Lower lobe of right lung (tissue), 2 donors: ENCODE measurements at places on chromosomes 5 and 9.
A peak's percentile ranks its signal among the peaks of the same experiment; 100 is the strongest.

DNA sequence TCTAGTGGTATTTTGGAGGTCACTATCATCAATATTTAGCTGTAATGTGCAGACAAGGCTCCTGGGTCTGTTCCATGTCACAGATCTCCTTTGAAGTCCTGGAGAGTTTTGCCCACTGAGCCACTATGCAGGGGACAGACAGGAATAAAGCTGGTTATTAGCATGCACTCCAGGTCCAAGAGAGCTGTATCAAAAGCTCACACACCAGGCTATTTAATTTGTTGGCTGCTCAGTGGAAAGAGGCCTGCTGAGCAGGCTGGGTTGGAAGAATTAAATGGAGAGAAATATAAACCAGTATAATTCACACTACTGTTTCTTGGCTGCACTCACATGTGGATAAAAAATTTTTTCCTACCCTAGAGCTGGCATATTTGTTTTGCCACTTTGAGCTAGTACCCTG lies 113.8 kb upstream of the TAF11L2 start:
- no peak for DNase-seq

DNA sequence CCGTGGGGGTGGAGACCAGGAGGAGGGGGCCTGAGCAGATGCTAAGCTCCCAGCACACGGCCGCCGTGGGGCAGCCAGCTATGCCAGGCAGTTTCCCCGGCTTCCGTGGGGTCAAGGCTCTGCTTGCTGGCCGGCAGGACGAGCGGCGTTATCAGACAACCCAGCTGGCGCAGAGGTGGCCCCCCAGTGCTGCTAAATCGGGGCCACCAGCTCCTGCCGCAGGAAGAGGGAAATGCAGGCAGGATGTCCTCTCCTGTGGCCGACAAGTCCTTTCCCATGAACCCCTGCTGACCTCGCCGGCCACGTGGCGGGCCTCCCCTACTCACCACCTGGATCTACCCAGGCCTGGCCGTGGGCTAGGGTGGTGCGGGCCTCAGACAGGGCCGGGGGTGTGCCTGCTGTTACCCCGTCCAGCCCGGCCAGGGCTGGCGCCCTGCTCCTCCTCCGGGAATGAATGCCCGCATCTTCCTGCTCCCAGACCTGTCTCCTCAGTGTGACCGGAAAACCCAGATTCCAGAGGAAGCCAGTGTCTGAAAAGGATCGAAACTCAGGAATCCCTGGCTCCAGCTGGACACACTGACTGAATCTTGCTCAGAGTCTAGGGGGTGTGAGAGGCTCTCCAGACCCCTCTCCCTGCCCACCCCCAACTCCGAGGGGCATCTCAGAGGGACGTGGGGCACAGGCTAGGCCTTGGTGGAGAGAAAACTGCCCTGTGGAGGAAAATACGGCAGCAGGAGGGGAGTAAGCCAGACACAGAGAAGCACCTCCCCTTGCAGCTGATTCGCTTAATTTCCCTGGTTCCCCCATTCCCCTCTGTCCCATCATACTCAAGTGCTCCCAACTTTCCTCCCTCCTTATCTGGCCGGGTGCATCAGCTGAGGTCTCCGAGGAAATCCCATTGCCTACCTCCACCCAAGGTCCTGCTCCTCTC lies 3.9 kb downstream of the FLT4 start:
- no peak for DNase-seq

DNA sequence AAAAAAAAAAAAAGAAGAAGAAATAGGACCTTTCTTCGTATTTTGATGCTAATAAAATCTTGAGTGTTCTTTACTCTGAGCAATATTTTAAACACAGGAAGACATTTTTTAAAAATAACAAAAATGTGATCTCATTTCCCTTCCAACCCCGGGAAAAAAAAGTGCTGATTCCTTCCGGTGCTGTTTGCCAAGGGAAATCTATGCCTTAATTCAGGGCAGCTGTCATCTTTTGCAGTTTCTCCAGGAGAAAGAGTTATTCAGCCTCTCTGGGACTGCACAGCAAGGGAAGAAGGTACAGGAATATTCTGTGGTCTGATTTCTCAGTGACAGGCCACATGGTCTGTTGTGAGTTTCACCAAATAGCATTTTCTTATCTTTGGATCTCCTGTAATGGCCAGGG lies 291.9 kb upstream of the IRX1 start:
- no peak for DNase-seq

DNA sequence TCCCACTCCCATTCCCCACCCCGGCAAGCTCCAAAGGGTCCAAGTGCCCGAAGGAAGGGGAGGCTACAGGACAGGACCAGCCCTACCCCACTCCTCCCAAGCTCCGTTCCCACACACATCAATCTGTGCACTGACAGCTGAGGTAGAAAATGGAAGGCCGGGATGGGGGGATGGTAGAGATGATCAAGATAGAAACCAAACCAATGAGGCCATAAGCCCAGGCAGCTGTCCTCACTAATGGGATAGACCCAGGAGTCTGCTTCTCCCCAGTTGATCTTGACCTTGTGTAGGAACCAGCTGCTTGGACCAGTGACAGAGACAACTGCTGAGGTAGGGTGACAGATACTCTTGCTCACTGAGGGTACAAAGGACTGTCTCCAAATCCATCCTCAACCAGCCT lies 38.6 kb downstream of the B4GALT1 start:
- no peak for DNase-seq

DNA sequence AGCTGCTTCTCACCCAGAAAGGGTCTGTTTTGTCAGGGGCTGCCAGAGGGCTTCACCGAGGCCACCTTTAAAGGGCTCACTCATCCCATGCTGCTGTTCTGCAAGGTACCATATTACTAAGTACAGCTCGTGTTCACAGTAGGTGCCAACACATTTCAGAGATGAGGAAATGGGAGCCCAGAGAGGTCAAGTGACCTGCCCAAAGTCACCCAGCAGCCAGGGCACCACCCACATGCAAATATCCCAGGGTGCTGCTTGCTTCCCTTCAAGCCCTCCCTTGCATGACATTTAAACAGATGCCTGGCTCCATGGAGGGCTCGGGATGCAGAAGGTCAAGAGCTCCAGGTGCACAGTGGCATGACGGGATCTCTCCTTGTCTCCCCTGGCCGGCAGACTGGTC lies 123.5 kb upstream of the SARDH start:
- DNase-seq: no peak

GRCh38 chr5:139251281-139251687 lies 42.3 kb upstream of the MATR3 start:
- no peak for DNase-seq

- DNase-seq: no peak
Measured at GRCh38 chr9:129812385-129812784, 9.4 kb downstream of the TOR1B start.

DNA sequence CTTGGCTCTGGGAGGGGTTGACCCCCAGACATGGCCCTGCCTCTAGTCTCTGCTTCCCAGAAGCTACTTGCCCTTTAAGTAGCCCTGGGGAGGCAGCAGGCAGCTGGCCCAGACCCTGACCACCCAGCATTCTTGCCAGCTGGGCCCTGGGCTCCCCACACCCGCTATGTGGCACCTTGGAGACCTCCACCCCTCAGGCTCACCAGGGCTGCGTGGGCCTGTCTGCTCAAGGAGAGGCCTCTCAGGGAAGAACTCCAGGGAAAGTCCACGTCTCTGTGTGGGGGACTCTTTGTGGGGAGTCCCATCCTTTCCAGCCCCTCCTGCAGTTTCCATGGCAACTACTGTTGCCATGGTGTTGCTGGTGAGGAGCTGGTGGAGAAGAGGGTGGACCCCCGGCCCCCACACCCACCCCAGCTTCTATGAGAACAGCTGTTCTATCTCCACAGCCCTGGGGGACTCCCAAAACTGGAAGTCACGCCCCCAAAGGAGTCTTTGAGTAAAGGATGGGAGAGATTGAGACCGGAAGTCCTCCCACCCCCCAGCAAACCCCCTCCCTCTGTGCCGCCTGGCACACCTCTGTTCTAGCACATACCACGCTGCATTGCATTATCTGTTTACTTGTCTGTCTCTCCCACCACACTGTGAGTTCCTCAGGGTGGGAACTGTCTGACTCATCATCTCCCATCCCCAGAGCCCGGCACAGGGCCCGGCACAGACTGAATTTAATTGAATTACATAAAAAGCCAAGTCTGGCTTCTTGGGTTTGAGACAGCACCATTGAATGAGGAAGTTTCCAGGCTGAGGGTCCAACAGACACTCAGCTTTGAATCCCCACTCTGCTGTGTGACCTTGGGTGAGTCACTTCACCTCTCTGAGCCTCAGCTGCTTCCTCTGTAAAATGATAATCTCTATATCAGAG lies 12.6 kb downstream of the DNM1 start:
- no peak for DNase-seq

DNA sequence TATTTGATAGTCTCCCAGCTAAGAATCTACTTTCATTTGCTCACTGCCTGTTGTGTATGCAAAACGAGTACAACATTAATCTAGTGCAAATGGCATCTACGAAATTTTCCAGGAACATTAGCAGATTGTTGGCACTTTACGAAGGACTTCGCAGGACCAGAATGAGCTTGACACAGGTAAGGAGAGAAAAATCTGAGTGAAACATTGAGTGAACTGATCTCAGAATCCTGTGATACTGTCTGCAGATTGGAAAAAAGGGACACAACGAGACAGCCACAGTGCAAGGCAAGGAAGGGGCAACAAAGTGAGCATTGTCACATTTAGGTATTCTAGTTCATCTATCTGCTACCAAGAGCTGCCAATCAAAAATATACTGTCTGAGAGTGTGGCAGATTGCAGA lies 350.5 kb downstream of the ZNF608 start:
- DNase-seq: no peak

GRCh38 chr5:39461007-39461682 lies 36.4 kb upstream of the DAB2 start:
- peak; percentile 41 for DNase-seq

DNA sequence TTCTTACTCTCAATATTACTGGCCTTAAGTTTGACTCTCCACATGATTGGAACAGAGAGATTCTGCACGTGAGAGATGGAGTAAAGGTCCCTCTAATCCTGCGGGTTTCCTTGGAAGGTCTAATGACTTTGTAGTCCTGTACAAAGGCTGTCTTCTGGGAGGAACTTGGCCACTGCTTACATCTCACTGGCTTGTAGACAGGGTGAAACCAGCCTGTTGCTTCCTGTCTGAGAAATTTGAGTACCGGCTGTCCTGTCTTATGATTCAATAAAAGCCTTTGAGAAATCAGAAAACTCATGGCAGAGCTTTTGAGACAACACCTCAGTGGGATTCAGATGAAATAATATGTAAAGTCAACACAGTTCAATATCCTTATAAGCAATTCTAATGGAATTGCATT lies 43.0 kb downstream of the IL31RA start:
- no peak for DNase-seq

- DNase-seq: no peak
Measured at GRCh38 chr5:124157320-124157719, 589.1 kb downstream of the ZNF608 start.

- no peak for DNase-seq
Measured at GRCh38 chr5:76104027-76104426, 20.8 kb downstream of the SV2C start.

- DNase-seq: no peak
Measured at GRCh38 chr9:96140296-96141127, 161.5 kb downstream of the HSD17B3 start.

DNA sequence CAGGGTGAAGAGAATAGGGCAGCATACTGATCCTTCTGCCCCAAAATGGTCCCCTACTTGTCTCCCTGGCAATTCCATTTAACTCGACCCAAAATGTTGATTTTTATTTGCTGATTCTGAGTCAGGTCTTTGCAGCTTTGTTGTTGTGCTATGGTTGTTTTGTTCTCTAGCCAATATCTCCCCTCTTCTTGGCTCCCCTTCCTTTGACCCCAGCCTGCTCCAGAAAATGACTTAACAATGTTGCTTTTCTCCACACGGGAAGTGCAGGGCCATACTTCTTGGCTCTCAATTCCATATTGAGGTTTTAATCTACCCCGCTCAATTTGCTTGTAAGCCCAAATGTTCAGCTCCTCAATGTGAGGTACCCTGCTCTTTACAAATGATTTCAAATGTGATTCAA lies 330.0 kb downstream of the RASEF start:
- no peak for DNase-seq

DNA sequence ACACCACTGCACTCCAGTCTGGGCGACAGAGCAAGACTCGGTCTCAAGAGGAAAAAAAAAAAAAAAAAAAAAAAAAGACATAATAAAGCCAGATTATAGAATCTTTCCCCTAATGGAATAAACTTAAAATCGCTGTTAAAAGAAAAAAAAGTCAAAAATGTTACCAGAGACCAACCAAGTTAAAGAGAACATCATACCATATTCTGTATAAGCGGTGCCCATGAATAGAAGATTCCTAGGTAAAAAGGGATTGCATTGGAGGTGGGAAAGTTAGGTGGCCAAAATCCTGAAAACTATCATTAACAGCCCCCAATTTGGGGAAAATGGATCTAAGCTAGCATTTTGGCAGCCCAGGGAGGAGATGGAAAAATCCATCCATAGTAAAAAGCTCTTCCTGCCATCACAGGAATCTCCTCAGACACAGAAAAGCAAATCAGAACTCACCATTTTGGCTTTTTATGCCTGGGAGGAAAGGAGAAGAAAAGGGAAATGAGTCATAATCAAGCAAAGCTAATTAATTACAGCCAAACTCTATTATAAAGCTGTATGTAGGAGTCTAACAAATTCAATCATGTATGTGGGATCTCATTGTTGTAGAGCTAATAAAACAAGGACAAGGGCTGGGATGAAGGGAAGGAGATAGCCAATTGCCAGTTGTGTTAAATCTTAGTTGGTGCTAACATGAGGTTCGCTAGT lies 363.8 kb downstream of the ARL15 start:
- DNase-seq: no peak

DNA sequence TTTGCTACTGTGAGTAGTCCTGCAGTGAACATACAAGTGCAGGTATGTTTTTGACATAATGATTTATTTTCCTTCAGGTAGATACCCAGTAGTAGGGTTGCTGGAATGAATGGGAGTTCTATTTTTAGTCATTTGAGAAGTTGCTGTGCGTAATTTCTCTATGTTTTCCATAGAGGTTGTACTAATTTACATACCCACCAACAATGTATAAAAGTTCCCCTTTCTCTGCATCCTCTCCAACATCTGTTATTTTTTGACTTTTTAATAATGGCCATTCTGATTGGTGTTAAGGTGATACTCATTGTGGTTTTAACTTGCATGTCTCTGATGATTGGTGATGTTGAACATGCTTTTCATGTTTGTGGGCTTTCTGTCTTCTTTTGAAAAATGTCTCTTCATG lies 64.7 kb upstream of the CTSL start:
- no peak for DNase-seq

DNA sequence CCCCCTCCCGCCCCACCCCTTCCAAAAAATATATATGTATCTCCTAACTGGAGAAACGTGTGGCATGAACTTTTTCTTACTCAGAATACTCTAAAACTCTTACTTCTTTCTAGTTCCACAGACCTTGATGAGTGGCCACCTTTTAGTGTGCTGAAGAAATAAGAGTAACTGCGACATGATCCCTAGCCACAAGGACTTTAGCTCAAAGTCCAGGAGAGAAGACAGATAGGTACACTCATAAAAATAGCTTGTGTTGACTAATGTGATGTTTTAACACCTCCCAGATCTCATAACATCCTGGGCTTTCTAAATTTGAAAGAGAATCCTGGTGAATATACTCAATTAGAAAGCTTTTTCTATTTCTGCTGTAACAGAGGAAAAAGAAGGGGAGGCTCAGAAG lies 1005.0 kb upstream of the DMAC1 start:
- no peak for DNase-seq
